ENCODE measurements at places on chromosomes 6 and 20.

- no peak for DNase-seq
Measured at GRCh38 chr6:37648465-37649330, 49.0 kb downstream of the MDGA1 start.

GRCh38 chr20:17761604-17762003 lies 61.8 kb downstream of the BANF2 start:
- no peak for DNase-seq

DNA sequence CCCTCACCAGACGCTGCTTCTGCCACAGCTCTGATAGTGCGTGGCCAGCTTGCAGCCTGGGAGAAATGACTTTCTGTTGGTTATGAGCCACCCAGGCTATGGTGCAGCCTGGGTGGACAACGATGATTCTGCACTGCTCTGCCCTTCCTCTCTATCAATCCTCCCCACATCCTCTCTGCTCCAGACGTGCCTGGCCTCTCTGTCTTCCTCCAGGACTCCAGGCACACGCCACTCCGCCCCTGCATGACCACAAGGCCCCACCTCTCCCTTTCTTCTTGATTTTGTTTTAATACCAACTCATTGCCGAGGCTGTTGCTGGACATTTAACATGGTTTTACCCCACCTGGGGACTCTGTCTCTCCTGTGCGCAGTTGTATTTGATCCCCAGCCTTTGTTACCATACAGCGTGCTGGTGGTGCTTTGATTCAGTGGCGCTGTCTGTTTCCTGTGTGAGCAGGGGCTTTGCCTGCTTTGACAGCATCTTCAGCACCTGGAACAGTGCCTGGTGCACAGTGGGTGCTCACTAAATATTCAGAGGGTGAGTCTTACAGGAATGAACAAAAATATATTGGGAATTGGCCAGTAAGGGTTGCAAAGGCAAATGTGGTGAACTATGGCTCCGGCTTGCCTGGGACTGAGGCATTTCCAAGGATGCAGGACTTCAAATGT lies 280.9 kb downstream of the CDH26 start:
- DNase-seq: no peak

DNA sequence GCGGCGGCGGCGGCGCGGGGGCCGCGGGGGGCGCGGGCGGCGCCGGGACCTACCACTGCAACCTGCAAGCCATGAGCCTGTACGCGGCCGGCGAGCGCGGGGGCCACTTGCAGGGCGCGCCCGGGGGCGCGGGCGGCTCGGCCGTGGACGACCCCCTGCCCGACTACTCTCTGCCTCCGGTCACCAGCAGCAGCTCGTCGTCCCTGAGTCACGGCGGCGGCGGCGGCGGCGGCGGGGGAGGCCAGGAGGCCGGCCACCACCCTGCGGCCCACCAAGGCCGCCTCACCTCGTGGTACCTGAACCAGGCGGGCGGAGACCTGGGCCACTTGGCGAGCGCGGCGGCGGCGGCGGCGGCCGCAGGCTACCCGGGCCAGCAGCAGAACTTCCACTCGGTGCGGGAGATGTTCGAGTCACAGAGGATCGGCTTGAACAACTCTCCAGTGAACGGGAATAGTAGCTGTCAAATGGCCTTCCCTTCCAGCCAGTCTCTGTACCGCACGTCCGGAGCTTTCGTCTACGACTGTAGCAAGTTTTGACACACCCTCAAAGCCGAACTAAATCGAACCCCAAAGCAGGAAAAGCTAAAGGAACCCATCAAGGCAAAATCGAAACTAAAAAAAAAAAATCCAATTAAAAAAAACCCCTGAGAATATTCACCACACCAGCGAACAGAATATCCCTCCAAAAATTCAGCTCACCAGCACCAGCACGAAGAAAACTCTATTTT lies 2.0 kb downstream of the FOXC1 start:
- DNase-seq: no peak

DNA sequence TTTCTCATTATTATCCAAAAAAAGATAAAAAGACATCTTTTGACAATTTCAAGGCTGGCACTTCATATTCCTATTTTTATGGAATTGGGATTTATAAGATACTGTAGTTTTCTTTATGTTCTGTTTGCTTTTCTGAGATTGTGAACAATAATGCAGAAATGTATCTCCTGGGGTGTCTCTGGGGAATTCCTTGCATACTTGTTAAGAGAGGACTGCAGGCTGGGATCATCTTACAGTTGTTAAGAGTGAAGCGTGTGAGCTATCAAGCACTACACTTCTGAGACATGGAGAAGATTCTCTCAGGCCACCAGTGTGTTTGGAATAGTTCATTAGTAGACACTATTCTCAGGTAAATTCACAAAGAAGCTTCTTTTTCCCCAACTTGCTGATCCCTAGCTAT lies 963.3 kb upstream of the GJE1 start:
- peak; percentile 90 for DNase-seq

DNA sequence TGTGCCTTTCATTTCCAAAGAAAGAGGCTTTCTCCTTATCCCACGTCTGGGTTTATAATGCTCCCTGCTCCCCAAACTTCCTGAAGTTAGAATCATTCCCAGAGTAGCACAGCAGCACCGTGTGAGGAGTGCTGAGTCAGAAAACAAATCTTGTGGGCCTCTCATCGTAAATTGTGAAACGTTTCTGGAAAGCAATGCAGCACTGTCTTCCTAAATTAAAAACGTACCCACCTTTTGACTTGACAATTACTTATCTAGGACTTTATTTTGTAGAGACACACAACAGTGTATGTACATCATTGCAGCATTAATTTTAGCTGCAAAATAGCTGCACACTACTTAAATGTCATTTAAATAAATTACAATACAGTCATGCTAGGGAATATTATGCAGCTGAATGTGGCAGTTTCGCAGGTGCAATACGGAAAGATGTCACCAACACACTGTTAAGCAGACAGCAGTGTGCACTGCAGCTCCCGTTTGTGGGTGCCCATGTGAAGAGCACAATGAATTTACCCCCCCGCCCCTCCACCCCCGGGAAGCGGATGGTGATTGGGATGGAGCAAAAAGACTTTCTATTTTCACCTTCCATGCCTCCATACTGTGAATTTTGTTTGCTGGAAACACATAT lies 30.8 kb downstream of the RRBP1 start:
- DNase-seq: no peak

All from fibroblast of skin of left quadriceps (primary cell).